ENCODE measurements at places on chromosomes 2 and 18. TPM values are rescaled to one million over a fixed set of nuclear protein-coding genes. Genes with fewer than 3 reads are reported as not detected.

DNA sequence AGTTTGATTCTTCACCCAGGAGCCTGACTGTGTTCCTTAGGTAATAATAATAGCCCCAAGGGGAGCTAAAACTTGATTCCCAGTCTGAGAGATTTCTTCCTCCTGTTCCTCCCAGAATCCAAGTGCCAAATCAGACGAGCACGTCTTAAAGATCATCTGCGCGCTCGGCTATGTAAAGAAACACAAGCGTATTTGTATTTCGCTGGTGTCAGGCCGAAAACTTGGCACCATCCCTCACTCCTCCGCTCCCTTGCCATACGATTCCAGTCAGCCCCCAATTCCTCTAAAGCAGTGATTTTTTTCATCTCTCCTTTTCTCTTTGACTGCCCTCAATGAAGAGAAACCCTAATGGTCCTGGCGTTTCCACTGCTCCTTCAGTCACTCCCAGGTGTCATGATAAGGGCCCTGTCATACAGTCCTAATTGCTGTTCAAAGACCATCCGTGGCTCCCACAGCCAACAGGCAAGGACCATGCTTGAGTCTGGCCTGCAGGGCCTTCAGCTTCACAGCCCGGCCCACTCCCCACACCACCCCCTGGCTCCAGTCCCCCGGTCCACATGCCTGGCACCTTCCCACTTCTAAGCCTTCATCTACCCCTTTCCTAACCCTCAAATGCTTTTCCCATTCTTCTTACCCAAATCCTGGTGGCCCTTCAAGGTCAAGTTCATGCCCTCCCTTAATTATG lies 130.8 kb upstream of the ID2 start:
- H3K36me3 ChIP-seq = no peaks in the 10 kb centered on the region
- H3K27me3 ChIP-seq = no peaks in the 10 kb centered on the region
- H3K4me3 ChIP-seq = no peak overlapping the region
- no peaks in the 10 kb centered on the region for H3K4me1 ChIP-seq
- DNase-seq = no peak
- no peak overlapping the region for H3K27ac ChIP-seq

- H3K4me3 ChIP-seq = no peak overlapping the region
- H3K27me3 ChIP-seq = no peaks in the 10 kb centered on the region
- no peak overlapping the region for H3K27ac ChIP-seq
Measured at GRCh38 chr2:126877041-126877440, 21.6 kb upstream of the TEX51 start.

DNA sequence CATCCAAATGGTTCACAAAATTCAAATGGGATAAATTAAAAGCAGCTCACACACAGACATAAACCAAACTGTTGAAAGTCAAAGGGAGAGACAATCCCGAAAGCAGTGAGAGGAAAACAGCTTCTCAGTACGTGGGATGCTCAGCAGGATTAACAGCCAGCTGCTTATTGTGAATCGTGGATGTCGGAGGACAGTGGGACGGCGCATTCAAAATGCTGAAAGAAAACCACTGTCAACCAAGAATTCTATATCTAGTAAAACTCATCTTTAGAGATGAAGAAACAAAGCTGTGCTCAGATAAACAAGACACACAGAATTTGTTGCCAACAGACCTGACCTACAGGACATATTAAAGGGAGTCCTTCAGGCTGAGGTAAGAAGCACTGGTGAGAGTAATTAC lies 102.9 kb downstream of the NFATC1 start:
- H3K36me3 ChIP-seq = no peaks in the 10 kb centered on the region
- no peaks in the 10 kb centered on the region for H3K27me3 ChIP-seq
- no peaks in the 10 kb centered on the region for H3K4me1 ChIP-seq
- H3K4me3 ChIP-seq = no peak overlapping the region
- no peak overlapping the region for H3K27ac ChIP-seq

The HTR2B gene
- 92.5 TPM for total RNA-seq

The ALPI gene
- total RNA-seq = not detected

The UPP2 gene
- total RNA-seq = not detected

DNA sequence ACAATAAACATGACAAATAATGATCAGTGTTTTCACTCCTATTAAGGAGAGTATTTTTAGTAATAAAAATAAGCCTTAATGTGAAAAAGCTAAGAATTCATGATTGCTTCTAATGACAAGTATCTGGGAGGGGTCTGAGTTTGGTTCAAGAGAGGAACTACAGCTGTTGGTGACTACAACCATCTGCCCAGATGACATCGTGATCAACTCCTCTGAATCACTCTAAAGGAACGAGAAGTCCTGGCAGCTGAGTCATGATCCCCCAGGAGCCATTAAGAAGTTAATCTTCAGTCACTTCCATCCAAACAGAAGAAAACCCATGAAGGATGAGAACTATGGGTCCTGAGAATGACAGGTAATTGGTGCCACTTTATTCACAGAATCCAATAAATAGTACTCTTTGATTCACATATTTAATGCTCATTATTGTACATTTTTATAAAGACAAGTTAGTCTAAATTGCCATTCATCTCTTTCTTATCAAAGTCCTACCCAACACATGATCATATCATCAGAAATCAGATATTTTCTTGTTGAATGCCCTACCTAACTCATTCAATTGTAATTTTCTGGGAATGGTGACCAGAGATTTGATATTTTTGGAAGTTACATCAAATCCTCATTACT lies 6.8 kb downstream of the TFPI start:
- H3K27ac ChIP-seq = peak overlapping the region; percentile 76
- peaks cover 28% of the 10 kb centered on the region for H3K4me1 ChIP-seq
- DNase-seq = peak; percentile 97
- H3K36me3 ChIP-seq = no peaks in the 10 kb centered on the region
- no peaks in the 10 kb centered on the region for H3K27me3 ChIP-seq

The CCDC141 gene
- total RNA-seq = 0.17 TPM

DNA sequence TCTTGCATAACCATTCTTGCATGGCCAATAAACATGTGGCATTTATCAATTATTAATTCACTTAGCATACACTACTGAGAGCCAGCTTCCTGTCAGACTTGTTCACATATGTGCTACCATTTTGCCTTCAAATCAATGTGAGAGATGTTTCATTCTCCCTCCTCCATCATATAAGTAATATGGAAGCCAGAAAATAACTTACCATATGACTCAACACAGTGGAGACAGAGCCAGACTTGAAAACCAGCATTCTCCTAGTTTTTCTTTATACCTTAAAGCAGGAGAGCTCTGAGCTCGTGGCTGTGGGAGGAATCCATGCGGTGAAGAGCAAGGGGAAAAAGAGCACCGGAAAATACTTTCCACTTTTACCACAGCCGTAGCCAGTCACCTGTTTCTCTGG lies 215.0 kb upstream of the LRATD1 start:
- DNase-seq = peak; percentile 31
- no peaks in the 10 kb centered on the region for H3K4me1 ChIP-seq
- no peaks in the 10 kb centered on the region for H3K36me3 ChIP-seq
- H3K4me3 ChIP-seq = no peak overlapping the region

The GALNT1 gene
- total RNA-seq = 36.7 TPM

The ITGA4 gene
- total RNA-seq = 57.5 TPM

The PROM2 gene
- total RNA-seq = 0.26 TPM

GRCh38 chr2:151878655-151879563 lies 50.7 kb upstream of the ARL5A start:
- no peak overlapping the region for H3K27ac ChIP-seq
- no peaks in the 10 kb centered on the region for H3K4me1 ChIP-seq
- no peaks in the 10 kb centered on the region for H3K36me3 ChIP-seq
- peak; percentile 66 for DNase-seq

GRCh38 chr2:233096006-233096405 lies 35.9 kb downstream of the INPP5D start:
- H3K27ac ChIP-seq = no peak overlapping the region
- H3K36me3 ChIP-seq = no peaks in the 10 kb centered on the region
- H3K4me1 ChIP-seq = no peaks in the 10 kb centered on the region
- no peak overlapping the region for H3K4me3 ChIP-seq
- no peak for DNase-seq
- no peaks in the 10 kb centered on the region for H3K27me3 ChIP-seq

The ANKRD36 gene
- total RNA-seq = 25.2 TPM

- no peak overlapping the region for H3K27ac ChIP-seq
- peaks cover 2% of the 10 kb centered on the region for H3K27me3 ChIP-seq
- H3K36me3 ChIP-seq = no peaks in the 10 kb centered on the region
Measured at GRCh38 chr2:161245671-161246070, 62.6 kb upstream of the PSMD14 start.
